Glutamatergic neuron (in vitro differentiated cells): ENCODE measurements at places on chromosomes 7 and 10. TPM values are rescaled to one million over a fixed set of nuclear protein-coding genes. Genes with fewer than 3 reads are reported as not detected.

Gene CYP2C18
- not detected for total RNA-seq

GRCh38 chr10:52420656-52421055 is 106.6 kb downstream of the DKK1 start:
- no peaks in the 10 kb centered on the region for H3K4me1 ChIP-seq
- H3K36me3 ChIP-seq: no peaks in the 10 kb centered on the region
- H3K4me3 ChIP-seq: no peak overlapping the region

DNA sequence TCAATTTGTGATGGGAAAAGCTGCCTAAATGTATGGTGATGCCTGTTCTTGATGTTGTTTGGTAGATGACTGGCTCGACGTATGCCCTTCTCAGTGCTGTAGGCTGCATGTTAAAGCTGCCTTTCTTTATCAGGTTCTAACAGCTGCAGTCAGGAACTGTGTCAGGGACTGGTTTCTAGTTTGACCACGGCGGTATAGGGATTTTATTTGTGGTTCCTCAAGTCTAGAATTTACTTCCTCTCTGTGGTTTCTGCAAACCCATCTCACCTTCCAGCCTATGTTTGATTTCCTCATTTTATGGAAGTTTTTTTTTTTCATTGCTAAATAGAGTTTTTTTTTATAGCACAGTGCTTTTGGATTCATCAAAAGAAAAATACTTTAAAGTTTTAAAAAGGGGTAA is 26.5 kb downstream of the LMTK2 start:
- no peaks in the 10 kb centered on the region for H3K4me1 ChIP-seq
- no peaks in the 10 kb centered on the region for H3K36me3 ChIP-seq
- no peak overlapping the region for H3K27ac ChIP-seq
- no peak overlapping the region for H3K4me3 ChIP-seq
- no peak for DNase-seq

GRCh38 chr7:114312649-114313048 is 102.0 kb upstream of the FOXP2 start:
- peaks cover 5% of the 10 kb centered on the region for H3K4me1 ChIP-seq
- H3K27ac ChIP-seq: no peak overlapping the region
- no peak for DNase-seq
- no peaks in the 10 kb centered on the region for H3K36me3 ChIP-seq
- no peak overlapping the region for H3K4me3 ChIP-seq
- H3K27me3 ChIP-seq: no peaks in the 10 kb centered on the region

- H3K4me3 ChIP-seq: no peak overlapping the region
- H3K36me3 ChIP-seq: peaks cover 6% of the 10 kb centered on the region
- H3K27ac ChIP-seq: no peak overlapping the region
- DNase-seq: no peak
- peaks cover 5% of the 10 kb centered on the region for H3K27me3 ChIP-seq
- no peaks in the 10 kb centered on the region for H3K4me1 ChIP-seq
Measured at GRCh38 chr10:127740596-127740995, 3.6 kb downstream of the FOXI2 start.
